ENCODE measurements at places on chromosomes 16 and 17.

DNA sequence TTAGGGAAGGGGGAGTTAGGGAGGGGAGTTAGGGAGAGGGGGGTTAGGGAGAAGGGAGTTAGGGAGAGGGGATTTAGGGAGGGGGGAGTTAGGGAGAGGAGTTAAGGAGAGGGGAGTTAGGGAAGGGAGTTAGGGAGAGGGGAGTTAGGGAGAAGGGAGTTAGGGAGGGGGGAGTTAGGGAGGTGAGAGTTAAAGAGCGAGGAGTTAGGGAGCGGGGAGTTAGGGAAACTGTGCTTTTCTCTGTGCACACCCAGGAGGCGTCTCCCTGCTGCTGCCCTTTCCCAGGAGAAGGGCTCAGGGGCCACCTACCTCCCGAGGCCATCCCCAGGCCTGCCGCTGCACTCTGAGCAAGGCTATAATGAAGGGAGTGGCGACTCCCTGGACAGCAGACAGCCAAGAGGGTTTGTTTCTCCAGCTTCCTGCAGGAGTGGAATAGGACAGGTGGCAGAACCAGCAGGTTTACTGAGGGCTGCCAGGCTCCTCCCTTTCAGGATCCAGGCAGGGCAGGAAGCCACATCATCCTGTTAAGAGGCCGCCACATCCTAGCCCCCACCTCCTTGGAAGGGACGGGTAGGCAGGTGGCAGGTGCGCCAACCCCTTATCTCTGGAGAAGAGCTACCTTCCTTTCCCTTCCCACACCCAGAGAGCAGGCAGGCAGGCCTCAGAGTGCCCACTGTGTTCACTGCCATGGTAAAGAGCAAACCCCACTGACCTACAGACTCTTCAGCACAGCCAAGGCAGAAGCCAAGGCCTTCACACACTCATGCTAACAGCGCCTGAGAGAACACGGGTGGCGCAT, 4.3 kb downstream of the CANT1 start:
- no peak for DNase-seq

GRCh38 chr16:81567087-81567486, 122.5 kb downstream of the CMIP start:
- no peak for DNase-seq

DNA sequence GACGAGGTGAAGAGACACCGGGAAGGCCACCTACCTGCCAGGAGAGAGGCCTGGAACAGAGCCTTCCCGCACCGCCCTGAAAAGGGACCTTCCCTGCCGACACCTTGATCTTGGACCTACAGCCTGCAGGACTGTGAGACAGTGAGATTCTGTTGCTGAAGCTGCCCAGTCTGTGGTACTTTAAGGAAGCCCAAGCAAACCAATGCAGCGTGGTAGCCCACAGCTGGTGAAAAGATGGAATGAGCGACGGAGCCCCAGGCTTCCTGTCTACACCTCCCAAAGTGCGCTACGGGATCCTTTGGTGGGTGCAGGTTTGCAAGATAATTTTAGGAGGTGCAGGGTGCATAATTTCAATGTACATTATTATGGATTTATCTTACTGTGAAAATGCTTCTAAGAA, 33.9 kb downstream of the TNFRSF13B start:
- DNase-seq, result no peak

- no peak for DNase-seq
Observed at GRCh38 chr16:75695708-75696107, 5.6 kb downstream of the DUXB start.

DNA sequence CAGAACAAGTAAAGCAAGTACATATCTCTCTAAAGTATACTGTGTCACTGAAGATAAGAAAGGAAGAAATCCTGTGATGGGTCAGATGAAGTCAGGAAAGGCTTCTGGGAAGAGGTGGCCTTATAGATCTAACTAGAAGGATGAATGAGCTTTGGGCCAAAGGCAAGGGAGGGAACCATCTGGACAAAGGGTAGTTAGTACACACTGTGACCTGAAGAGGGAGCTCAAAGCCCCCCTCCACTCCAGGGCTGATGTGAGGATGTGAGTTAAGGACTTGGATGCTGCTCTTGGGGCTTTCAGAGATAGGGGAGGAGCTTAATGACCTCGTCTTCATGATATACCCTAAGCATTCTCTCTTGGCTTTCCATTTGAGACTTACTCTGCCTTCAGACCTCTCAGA, 185.3 kb upstream of the CACNG3 start:
- no peak for DNase-seq

All from heart left ventricle (tissue), 16 donors.